AG10803 (cell line): ENCODE measurements at places on chromosomes 2 and 18.

GRCh38 chr18:50193796-50194630, 934 bp downstream of the MYO5B start:
- DNase-seq, result no peak

GRCh38 chr18:27713738-27714095, 463.2 kb downstream of the CDH2 start:
- peak; percentile 62 for DNase-seq

DNA sequence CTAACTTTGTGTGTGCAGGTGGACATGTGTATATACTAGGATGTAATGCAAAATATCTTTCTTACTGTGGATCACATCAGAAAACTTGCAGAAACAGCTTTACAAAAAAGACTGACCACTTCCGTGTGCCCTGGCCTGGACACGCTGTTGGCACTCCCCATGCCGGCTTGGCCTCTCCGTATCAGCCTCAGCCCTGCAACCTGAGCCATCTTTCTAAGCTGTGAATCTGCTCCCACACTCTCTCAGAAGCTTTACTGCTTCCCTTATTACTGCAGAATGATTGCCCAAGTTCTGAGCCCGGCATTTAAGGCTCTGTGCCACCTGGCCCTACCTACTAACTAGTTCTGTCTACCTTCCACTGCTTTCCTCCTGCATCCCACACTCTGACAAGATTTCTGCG, 37.8 kb downstream of the MYO7B start:
- DNase-seq, result no peak

DNA sequence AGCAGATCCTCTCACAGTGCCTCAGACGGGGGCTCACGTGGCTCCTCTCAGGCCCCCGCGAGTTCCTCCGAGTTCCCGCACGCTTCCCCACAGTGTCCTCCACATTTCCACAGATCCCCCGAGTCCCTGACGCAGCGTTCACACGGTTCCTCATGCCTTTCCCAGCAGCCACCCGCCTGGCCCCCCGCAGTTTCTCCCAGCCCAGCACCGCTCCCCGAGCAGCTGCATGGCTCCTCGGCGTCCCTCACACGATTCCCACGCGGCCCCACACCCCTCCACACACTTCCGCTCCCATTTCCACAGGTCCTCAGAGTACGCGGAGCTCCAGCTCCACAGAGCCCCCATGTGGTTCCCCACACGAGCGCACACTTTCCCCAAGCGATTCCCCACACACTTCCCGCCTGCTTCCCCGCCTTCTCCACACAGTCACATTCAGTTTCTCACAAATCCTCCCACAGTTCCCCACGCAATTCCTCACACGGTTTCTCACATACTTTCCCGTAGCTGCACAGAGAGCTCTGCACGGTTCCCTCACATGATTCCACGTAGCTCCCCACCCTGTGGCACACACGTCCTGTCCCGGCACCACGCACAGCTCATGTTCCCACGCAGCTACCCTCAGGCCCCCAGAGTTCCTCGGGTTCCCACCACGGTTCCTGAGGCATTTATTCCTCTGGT, 39.9 kb downstream of the KIF1A start:
- DNase-seq, result peak; percentile 7

- DNase-seq, result peak; percentile 82
These were observed 25.2 kb upstream of the CYTIP start for GRCh38 chr2:157468931-157469708.

DNA sequence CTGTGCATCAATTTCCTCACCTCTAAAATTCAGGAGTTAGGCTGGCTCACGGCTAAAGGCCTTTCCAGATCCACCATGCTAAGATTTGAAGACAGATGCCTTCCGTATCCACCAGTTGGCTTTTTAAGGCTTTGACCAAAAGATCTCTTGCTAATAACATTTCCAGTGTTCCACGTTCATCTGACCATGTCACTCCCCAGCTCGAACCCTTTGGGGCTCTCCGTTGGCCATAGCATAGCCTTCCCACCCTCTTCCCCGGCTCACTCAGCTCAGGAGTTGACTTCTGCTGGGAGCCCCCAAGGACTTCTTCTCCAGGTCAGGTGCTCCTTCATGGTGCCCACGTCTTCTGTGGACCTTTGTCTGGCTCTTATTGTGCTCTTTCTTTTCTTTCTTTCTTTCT, 53.3 kb downstream of the MYCN start:
- no peak for DNase-seq

DNA sequence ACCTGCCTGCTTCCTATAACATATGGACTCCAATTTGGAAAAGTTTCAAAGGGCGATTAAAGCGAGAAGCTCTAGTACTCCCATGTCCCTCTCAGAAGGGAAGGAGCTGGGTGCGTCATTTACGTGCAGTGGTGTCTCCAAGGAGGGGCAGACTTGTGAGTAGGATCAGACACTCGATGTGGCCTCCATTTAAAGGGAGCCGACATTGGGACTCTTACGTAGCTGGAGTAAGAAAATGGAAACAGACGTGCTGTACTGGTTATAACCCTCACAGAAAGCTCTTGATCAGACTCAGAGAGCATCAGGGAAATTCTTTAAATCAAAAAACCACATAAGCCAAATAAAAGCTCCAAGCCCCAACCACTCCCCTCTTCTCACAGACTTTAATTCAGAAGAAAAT, 198.5 kb downstream of the KLHL29 start:
- DNase-seq, result no peak

GRCh38 chr2:168567836-168568235, 111.8 kb downstream of the CERS6 start:
- no peak for DNase-seq

DNA sequence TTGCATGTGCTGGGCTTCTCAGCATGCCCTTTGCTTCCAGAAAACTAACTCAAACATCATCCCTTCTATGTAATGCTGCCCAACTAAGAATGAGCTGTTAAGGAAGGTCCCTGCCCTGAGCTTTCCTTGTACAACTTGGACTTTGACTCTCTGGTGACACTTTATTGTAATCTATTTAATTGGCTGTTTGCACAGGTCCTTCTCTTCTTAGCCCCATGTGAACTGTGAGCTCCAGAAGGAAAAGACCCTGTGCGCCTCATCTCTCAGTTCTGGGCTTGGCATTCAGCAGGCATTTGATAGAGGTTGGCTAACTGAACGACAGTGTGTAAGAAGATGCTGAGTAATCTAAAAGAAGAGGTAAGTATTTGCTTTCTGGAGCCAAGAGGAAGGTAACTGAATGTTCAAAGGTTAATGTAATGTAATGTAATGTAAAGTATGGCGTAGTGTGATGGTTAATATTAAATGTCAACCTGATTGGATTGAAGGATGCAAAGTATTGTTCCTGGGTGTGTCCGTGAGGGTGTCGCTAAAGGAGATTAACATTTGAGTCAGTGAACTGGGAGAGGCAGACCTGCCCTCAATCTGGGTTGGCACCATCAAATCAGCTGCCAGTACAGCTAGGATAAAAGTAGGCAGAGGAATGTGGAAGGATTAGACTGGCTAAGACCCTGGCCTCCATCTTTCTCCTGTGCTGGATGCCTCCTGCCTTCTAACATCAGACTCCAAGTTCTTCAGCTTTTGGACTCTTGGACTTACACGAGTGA, 60.8 kb upstream of the CCDC195 start:
- no peak for DNase-seq

- DNase-seq, result no peak
These were observed 163.7 kb downstream of the GALNT14 start for GRCh38 chr2:30974554-30974953.

DNA sequence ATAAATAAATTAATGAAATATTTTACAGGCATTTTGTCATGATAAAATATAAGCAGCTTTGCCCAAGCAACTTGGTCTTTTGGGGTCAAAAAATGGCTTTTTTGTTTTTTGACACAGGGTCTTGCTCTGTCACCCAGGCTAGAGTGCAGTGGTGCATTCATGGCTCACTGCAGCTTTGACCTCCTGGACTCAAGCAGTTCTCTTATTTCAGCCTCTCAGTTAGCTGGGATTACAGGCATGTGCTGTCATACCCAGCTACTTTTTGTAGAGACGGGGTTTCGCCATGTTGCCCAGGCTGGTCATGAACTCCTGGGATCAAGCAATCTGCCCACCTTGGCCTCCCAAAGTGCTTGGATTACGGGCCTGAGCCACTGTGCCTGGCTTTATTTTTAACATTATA, 51.0 kb downstream of the ABI2 start:
- no peak for DNase-seq

DNA sequence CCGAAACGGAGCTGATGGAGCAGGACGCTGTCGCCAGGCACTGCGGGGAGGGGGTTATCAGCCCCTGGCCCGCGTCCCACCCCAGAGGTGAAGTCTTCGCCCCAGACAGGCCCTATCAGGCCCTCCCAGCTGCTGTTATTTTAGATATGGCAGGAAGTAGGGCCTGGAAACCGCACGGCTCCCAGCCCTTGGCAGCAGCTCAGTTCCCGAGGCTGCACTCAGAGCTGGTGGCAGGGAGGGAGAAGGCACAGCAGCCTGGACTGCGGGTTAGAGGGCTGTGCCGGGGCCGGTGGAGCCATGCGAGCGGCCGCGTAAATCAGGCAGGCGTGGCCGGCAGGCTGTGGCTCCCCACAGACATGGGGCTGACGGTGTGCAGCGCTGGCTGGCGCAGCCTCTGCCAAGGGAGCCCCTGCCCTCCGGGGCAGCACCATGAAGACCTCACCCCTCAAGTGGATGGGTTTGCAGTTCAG, 111.4 kb downstream of the NFATC1 start:
- DNase-seq, result peak; percentile 85

- no peak for DNase-seq
These were observed 15.4 kb downstream of the IL1B start for GRCh38 chr2:112821142-112821541.

GRCh38 chr2:154855138-154855537, 156.6 kb downstream of the KCNJ3 start:
- DNase-seq, result no peak

DNA sequence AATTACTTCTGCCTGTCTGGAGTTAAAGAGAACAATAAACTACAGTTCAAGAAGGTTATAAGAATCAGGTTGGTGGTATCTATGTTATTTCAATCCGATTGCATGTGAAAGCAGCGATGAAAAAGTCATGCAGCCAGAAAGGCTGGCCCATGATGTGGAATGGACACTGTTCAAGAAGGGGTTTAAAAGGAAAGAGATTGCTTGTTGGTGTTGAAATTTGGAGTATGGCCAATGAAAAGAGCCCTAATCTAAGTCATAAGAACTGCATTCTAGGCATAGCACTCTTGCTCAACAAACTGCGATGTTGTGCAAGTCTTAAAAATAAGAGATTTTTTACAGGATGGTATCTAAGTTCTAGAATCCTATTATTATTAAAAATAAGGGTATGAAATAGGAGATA, 61.3 kb downstream of the EFEMP1 start:
- peak; percentile 99 for DNase-seq

DNA sequence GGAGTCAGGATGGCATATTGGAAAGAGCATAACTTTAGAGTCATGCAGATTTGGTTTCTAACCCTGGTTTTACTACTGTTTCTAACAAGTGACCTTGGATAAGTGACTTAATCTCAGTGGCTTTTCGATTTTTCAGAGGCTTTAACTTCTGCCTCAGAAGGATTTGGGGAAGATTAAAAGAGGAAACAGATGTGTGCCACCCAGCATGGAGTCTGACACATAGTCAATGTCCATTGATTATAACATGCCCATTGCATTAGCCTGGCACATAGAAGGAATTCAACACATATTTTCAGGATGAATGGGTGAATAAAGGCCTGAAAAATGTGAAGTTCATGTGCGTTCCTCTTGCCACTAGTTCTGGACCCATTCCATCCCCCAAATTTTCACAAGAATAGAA, 438.2 kb downstream of the EPHA4 start:
- peak; percentile 41 for DNase-seq

GRCh38 chr2:172283476-172283875, 143.9 kb upstream of the ITGA6 start:
- DNase-seq, result peak; percentile 62

DNA sequence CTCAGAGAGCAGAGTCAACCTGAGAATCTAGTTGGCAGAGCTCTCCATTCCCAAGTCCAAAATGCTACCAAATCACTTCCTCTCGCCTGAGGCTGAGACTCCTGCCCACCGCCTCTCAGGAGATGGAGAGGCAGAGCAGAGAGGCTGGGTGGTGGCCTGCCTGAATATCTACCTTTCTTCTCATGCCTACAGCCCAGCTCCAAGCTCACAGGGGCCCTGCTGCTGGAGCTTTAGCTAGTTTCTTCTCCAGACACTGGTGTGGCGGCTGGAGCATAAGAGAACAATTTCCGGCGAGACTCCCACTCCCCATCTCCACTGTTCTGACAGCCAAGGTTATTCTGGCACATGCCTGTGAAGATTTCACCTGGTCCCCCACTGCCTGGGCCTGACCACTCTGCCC, 8.1 kb upstream of the CYP26B1 start:
- no peak for DNase-seq

GRCh38 chr2:128803222-128803621, 484.6 kb upstream of the HS6ST1 start:
- DNase-seq, result no peak

DNA sequence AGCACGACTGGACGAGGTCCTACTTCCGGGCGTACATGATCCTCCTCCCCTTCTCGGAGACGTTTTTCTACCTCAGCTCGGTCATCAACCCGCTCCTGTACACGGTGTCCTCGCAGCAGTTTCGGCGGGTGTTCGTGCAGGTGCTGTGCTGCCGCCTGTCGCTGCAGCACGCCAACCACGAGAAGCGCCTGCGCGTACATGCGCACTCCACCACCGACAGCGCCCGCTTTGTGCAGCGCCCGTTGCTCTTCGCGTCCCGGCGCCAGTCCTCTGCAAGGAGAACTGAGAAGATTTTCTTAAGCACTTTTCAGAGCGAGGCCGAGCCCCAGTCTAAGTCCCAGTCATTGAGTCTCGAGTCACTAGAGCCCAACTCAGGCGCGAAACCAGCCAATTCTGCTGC, 24.8 kb downstream of the LYPD1 start:
- DNase-seq, result no peak

DNA sequence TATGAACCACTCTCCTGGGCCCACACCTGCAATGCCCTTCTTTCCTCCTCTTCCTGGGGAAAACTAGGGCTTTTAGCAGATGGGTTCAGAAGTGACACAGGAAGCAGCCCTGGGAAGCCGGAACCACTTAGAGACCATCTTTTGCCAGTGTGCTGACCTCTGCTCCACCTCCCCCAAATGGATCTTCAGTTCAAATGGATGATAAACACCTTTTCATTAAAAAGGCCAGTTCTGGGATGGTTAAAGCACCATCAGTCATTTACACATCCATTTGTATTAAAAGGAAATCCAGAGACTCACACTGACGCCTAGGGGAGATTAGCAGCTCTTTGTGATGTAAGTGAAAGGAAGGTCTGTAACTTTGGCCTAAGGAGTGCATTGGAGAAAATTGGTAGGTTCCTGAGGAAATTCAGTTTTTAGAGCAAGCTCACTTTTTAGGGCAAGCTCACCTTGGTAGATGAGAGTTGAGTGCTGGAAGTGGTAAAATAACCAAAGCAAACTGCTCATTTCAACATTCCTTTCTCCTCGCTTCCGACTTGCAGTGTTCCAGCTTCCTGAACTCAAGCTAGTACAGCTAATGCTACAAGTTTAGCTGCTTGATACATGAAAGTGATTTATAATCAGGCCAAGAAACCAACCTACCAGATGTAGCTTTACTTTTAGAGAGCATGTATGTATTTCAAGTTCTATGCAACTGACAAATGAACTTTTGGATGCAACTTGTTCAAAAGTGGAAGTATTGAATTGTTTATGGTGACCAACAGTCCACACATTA, 47.7 kb downstream of the ACTR2 start:
- no peak for DNase-seq
